ENCODE measurements at places on chromosomes 2 and 18. TPM values are rescaled to one million over a fixed set of nuclear protein-coding genes. Genes with fewer than 3 reads are reported as not detected.

DNA sequence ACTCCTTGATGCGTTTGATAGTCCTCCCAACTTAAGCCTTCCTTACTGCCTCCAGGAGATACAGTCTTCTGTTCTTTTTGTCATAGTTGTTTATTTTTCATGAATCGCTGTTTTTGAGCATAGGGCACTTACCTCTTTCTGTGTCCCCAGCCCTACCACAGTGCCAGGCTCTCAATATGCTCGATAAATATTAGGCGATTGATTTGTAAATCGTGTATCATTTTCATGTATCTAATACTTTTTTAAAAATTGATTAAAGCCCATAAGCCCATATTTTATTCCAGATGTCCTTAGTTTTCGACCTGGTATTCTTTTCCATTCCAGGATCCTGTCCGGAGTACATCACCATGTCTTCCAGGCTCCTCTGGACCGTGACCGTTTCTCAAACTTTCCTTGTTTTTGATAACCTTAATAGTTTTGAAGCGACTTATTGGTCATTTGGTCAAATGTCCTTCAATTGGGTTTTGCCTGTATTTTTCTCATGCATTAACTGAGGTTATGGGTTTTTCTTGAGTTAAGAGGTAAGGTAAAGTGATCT, 444 bp upstream of the MMADHC start:
- no peak for DNase-seq

- no peak for DNase-seq
Observed at GRCh38 chr2:198857246-198857645, 600.5 kb downstream of the SATB2 start.

DNA sequence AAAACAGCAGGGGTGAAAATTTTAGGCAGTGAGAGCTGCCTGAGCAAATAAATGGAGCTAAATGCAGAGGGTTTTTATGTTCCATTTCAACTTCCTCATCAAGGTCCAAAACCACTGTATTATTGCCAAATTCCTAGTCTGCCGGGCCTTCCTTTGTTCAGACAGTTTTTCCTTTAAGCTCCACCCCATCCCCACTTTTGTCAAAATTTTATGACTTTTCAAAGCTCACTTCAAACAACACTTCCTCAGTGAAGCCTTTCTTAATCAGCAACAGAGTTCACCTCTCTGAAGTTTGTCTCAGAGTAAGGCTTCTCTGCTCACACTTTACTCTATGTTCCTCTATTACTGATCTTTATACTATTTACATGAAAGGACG, 81.3 kb downstream of the CERKL start:
- no peak for DNase-seq

DNA sequence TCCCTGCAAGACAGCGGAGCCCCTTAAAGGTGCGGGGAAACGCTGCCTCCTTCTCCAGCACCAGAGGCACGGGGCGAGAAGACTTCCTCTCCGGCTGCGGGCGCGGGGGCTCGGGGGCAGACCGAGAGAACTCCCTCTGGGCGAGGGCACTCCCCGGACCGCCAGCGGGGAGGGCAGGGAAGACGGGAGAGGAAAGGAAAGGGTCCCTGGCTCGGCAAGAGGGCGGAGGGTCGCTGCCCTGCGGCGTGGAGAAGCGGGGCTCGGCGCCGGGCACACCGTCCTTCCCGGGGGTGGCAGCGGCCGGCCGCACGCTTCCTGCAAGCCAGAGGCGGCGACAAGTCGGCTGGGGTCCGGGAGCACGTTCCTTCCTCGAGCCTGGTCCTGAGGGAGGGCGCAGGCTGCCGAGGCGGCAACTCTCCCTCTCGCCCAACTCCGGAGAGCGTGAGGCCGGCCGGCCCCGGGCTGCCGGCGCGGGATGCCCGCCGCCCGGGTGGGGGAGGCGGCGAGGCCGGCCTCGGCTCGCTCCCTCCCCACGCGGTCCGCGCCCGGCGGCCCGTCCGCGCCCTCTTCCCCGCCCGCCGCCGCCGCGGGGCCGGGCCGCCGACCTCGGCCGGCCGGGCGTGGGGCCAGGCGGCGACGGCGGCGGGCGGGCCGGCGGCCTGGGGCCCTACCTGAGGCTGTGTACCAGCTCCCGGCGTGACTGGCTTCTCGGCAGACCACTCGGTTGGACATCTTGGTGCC, 1.1 kb downstream of the MEMO1 start:
- DNase-seq, result peak; percentile 34

The GREB1 gene
- 0.85 TPM for total RNA-seq

GRCh38 chr2:96906729-96907114, 36.8 kb upstream of the SEMA4C start:
- no peak for DNase-seq

DNA sequence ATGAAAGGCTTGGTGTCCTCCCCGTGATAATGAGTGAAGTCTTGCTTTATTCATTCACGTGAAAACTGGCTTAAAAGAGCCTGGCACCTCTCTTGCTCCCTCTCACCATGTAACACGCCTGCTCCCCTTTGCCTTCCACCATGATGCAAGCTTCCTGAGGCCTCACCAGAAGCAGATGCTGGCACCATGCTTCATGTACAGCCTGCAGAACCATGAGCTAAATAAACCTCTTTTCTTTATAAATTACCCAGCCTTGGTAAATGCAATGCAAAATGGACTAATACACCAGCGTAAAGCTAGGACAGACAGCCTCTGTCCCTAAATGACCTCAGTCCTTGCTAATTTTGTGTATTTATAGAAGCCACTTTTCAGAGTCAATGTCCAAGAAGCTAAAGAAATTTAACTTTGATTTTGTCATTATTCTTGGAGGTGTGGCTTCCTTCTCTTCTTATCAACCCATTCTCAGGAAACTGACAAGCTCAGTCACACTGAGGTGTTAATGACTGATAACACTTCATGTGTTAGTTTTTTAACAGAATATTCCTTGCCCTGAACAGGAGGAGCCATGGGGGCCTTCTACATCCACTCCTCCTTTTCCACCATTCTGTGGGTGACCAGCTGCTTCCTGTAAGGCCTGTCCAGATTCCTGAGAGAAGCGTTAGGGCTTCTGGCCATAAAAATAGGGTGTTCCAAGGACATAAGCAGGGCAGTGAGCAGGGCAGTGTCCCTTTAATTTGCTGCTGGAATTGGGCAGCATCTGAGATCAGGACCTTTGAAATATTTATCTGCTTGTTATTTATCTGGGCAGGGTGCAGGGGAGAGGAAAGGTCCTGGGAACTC, 38.0 kb upstream of the EPAS1 start:
- no peak for DNase-seq

- peak; percentile 71 for DNase-seq
Observed at GRCh38 chr2:207796585-207797350, 27.1 kb upstream of the FZD5 start.

- no peak for DNase-seq
Observed at GRCh38 chr2:113894156-113894743, 4.4 kb downstream of the ACTR3 start.

DNA sequence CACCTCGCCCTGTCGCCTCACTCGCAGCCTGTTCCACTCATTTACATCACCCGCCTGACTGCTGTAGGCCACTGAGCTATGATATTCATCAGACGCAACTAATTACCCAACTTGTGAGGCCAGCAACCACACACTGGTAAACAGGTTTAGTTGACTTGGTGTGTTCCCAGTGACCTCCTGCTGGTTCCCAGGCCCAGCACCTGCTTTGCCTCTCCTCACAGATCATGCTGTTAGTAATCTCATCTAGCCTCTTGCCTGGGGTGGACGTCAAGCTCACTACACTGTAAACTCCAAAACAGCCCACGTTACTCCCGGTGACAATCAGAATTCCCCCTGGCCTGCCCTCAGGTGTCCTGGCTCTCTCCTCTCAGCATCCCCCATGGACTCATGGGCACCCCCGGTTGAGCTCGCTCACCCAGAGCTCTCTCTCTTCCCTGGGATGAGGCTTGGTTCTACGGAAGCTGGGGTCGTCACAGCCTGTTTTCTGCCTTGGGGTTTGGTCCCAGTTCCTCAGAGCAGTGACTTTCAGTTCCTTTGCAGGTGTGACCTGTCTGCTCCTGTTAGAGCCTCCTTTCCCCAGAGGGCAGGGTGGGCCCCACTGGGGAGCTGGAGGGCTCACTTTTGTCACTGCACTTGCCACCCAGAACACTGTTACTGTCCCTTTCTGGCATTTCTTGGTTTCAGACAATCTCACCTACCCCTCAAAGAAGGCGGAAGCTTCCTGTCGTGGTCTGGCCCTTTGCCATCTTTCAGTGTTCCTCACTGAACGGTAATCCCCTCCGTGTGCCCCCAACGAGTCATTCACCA, 40.3 kb downstream of the INPP5D start:
- DNase-seq, result peak; percentile 31

GRCh38 chr2:121686218-121686617, 37.0 kb upstream of the CLASP1 start:
- no peak for DNase-seq

GRCh38 chr18:49815927-49816326, 2.6 kb upstream of the ACAA2 start:
- DNase-seq, result no peak

The PHOSPHO2 gene
- total RNA-seq, result 8.3 TPM

GRCh38 chr18:26650310-26651268, 102.2 kb upstream of the KCTD1 start:
- DNase-seq, result no peak

- peak; percentile 12 for DNase-seq
Observed at GRCh38 chr2:218022851-218023530, 20.2 kb upstream of the TNS1 start.

The TRAF3IP1 gene
- 18.0 TPM for total RNA-seq

The CXCR4 gene
- 8.1 TPM for total RNA-seq

The C18orf54 gene
- total RNA-seq, result 3.4 TPM

DNA sequence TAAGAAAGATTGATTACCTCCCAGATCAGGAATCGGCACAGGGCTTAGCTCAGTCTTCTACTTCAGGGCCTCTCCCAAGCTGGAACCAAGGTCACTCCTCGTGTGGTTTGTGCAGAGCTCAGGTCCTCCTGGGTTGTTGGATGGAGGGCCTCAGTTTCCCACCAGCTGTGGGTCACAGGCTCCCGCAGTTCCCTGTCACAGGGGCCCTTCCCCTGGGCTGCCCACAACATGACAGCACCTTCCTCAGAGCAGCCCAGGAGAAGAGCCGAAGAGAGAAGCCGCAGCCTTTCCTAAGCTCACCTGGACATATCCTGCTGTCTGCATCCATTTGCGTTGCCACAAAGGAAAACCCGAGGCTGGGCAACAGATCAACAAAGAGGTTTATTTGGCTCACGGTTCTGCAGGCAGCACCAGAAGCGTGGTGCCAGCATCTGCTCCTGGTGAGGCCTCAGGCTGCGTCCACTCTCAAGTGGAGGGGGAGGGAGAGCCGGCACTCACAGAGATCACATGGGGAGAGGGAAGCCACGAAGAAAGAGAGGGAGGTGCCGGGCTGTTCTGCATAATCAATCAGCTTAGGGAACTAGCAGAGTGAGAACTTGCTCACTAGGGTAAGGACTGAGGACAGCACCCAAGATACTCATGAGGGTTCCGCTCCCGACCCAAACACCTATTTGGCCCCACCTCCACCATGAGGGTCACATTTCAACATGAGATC, 13.0 kb upstream of the ALLC start:
- no peak for DNase-seq

The LAMA3 gene
- 98.0 TPM for total RNA-seq

The PLCL1 gene
- 1.1 TPM for total RNA-seq

DNA sequence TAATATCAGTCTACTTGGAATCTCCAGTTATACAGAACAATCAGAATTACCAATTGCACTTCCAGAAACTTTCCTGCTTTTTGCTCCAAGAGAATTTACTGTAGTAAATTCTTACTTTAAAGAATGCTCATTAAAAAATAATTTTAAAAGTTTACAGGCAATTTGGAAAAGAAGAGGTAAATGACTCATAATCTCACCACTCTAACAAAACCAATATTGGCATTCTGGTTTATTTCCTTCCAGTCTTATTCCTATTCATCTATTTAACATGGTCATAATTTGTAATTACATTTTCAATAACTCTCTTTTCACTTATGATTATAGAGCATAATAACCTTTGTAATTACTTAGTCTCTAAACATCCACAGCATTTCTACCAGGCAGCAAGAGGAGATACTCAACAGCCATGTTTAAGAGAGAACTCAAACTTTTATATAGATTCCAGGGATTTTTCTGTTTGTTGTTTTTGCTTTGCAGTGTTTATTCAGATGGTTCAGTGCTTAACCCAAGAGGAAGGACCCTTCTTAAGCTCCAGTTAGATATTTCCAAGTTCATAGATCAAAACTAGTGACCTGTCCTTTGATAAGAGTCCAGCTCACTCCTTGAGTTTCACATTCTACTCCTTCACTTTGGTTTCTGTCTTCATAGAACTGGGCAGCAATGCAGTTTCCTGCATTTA, 464.7 kb downstream of the TXNL1 start:
- no peak for DNase-seq

DNA sequence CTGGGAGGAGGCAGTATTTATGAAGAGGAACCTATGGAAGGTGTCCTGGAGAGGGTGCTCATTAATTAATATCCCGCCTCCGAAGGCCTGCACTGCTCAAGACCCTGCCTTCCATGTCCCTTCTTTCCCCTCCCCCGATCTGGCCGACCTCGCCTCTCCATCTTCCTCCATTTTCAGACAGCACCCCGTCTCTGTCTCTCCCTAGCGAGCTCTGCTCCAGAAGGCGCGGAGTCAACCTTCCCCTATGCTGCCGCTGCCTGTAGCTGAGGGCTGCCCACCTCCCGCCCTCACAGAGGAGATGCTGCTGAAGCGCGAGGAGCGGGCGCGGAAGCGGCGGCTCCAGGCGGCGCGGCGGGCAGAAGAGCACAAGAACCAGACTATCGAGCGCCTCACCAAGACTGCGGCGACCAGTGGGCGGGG, 1.1 kb upstream of the WBP1 start:
- no peak for DNase-seq

DNA sequence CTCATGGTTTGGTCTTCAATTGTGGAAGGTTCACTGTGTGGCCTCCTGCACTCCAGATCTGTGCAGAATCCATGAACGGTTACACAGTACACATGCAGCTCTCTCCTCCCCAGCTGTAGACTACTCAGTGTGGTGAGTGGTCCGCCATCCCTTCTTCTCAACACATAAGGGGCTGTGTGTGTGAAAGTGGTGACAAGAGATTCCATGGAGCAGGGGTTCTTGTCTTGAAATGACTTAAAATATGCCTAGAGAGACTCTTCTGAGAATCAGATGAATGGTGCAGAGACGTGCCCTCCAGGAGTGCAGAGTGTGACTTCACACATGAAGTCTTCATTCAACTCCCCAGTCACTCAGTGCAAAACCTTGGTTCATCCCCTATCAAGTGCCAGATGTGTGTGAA, 151.0 kb upstream of the COPS8 start:
- DNase-seq, result no peak

The NEU2 gene
- not detected for total RNA-seq

DNA sequence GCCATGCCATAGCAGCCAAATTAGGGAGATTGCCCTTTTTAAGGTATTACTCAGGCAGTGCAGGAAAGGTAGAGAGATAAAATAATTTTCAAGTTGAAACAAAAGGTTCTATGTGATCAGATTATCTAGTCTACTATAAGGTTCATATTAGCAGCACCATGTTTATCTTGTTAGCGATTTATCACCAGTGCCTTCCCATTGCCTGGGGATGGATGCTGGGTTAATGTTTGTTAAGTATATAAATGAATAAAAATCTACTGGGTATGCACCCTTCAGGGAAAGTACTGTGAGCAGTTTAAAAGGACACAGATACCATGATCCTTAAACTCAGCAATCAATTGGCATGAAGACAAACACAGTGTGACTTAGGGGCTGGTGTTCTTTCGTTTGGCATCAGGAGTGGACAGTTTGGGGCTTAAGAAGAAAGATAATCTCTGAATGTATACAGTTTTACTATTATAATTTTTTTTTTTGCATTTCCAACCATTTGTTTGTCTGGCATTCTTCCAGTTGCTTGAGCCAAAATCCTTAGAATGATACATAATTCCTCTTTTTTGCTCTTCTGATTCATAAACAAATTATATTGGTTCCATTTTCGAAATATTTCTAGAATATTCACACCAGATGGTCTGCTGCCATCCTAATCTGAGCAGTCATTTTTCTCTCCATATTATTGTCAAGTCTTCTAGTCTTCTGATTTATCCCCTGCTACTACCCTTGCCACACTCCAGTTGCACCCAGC, 512.8 kb upstream of the SLC8A1 start:
- no peak for DNase-seq

Measured in left colon (tissue), 2 donors.